ENCODE measurements at places on chromosomes 12 and 14.

DNA sequence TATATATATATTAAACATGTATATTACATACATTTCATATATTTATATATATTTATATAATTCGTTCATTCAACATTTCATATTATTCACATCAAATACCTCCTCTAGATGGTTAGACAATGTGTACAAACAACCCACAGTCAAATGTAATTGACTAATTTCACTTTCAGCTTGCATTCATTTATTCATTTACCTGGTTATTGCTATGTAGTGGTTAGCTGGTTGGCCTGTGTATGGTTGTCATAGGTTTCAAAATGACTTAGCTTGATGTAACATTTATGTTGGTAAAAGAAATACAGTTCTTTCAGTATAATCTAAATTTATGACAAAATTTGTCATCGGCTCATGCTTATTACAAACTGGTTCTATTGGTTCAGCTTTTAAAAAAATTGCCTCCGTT is 389 bp downstream of the OR4K13 start:
- DNase-seq, result no peak

DNA sequence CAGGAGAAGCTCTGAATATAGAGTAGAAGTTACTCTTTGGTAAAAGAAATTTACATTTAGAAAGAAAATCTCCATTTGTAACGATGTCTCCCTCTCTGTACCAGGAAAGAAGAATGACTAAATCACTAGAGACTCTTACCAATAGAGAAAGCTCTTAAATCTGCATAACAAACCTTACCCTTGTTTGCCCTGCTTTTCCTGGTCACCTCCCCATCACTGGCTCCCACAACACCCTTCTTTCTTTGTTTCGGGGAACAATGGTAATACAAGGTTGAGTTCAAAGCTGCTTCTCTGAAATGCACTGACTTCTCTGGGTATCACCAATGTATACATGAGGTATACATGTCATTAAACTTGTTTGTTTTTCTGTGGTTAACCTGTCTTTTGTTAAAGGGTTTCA is 351.1 kb upstream of the FLRT2 start:
- no peak for DNase-seq

GRCh38 chr14:73780391-73780790 is 66.2 kb upstream of the PNMA1 start:
- DNase-seq, result no peak

DNA sequence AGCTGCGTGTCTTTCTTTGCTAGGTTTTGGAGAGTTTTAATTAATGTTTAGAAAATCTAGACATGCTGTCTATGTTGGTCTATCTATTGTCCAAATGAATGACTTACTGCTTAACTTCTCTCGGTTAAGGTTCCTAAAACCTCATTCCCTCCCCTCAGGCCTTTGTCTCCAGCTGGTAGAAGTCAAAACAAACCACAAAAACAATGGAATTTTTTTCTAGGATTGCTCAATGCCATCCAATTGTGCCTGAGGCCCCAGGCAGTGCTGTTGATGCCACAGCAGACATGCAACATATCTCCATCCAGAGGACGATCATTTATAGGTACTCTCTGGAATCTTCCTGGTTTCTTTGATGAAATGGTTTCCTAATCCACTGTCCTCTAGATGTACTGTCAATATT is 448.2 kb upstream of the TBX3 start:
- DNase-seq, result no peak

DNA sequence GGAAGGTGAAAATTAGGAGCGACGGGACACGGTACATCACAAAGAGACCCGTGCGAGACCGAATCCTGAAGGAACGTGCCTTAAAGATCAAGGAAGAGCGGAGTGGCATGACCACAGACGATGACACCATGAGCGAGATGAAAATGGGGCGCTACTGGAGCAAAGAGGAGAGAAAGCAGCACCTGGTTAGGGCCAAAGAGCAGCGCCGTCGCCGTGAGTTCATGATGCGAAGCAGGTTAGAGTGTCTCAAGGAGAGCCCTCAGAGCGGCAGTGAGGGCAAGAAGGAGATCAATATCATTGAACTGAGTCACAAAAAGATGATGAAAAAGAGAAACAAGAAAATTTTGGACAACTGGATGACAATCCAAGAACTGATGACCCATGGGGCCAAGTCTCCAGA is 385.3 kb downstream of the PDZRN4 start:
- no peak for DNase-seq

DNA sequence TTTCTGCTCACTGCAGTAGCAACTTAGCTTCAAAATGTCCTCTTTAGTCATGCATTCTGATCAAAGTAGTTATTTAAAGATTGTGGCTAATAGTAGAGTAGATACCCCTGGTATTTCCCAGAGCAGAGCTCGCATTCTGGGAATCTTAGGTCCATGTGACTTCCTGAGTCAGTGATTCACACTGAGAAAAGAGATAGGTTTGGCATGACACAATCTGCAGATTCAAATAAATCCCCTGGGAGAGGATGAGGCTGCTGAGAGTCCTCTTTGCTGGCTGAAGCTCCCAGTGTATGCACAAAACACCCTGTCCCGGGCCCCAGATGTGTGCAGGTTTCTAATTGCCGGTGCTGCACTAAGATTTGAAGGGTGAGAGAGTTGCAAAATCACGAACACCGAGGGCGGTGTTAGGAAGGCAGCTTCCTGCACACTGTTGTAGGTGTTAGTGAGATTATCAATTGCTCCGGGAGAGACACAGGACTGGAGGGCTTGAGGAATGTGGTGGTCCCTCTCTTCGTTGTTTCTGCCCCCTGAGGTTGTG is 233.2 kb downstream of the NRXN3 start:
- DNase-seq, result no peak

- DNase-seq, result no peak
These were observed 43.3 kb upstream of the PLEKHG6 start for GRCh38 chr12:6266971-6267721.

DNA sequence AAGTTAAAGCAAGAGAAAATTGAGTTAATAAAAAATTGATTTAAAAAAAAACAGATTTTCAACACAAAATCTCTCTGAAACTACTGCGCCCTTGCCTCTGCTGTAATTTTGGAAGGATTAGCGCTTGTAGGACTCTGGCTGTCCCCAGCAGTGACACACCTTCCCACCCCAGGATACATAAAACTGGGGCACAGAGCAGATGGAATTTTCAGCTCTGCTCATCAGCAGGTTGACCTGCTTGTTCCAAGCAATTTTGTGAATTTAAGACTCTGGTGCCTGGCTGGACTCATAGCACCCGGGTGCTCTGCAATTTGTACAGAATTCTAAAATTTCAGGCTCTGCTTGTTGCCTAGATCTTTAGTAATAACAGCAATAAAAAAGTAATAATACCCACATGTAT is 257.8 kb upstream of the GARIN6 start:
- DNase-seq, result no peak

- no peak for DNase-seq
These were observed 108.6 kb upstream of the DYRK2 start for GRCh38 chr12:67539946-67540345.

DNA sequence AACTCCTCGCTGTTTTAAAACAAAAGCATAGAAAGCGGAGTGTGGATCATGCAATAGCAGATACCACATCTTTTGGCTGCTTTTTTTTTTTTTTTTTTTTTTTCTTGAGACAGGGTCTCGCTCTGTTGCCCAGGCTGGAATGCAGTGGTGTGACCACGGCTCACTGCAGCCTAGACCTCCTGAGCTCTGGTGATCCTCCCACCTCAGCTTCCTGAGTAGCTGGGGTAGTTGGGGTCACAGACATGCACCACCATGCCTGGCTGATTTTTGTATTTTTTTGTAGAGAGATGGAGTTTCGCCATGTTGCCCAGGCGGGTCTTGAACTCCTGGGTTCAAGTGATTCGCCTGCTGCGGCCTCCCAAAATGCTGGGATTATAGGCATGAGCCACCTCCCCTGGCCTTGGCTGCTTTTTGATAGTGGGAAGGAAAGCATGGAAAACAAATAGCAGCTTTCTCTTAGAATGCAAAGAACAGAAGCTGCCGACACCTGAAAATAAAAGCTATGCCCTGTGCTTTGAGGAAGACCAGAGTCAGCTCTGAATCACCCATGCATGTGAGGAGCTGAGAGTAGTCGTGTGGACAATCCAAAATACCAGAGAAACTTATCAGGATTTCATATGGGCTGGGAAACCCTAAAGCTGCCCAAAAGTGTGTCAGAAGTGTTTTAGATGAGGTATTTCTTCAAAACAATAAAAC is 3.6 kb upstream of the ELK3 start:
- DNase-seq, result peak; percentile 40

DNA sequence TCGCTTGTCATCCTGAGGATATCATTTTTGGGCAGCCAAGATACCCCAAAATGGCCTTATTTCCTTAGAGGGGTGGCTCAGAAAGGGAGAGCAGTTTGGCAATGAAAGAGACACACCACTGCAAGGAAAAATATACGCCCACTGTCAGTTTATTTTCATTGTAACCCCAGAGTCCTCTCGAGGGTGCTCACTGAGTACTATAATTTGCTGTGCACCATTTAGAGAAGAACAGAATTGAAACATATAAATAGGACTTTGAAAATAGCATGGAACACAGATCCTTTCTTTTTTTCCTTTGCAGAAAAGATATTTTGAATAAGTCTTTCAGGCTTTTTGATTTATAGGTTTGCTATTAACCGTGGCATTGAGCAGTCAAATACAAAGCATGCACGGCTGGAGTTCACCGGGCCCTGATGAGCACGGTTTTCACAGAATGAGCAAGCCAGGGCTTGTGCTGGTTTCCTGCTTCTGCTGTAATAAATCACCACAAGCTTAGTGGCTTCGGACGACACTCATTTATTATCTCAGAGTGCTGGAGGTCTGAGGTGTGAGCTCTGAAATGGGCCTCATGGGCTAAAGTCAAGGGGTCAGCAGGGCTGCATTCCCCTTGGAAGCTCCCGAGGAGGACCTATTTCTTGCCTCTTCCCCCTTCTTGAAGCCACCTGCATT is 152.3 kb downstream of the ZNF664 start:
- DNase-seq, result no peak

- no peak for DNase-seq
These were observed 224.8 kb downstream of the DACT1 start for GRCh38 chr14:58862416-58863160.

Data from CD4-positive, alpha-beta T cell treated with Interleukin-15 for 1 hour (primary cell).